Globus pallidus (tissue), 1 donor: ENCODE measurements at places on chromosomes 7 and 10.

DNA sequence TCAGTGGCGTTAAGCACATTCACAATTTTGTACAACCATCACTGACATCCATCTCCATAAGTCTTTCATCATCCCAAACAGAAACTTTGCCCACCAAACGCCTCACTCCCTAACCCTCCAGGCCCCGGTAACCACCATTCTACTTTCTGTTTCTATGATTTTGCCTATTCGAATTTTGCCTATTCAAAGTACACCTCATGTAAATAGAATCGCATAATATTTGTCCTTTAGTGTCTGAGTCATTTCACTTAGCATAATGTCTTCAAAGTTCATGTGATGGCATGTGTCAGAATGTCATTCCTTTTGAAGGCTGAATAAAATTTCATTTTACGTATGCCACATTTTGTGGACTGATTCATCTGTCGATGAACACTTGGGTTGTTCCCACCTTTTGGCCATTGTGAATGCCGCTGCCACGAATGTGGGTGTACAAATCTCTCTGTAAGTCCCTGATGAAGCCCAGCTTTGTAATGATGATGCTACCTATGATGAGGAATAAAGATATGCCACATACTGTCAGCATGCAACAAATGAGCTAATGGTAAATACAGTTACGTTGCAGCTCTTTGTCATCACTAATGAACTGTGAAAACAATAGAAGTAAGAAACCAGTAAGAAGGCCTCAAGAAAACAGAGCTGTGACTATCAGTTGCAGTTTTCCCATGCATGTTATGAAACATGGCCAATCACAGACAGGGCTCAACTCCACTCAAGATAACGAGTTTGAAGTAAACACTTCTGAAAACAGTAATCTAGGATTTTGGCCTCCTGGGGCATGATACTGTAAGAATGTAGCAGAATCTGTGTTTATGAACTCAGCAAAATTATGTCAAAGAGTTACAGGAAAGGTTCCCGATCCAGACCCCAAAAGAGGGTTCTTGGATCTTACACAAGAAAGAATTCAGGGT, 120.0 kb downstream of the ADAM12 start:
- DNase-seq, result no peak

DNA sequence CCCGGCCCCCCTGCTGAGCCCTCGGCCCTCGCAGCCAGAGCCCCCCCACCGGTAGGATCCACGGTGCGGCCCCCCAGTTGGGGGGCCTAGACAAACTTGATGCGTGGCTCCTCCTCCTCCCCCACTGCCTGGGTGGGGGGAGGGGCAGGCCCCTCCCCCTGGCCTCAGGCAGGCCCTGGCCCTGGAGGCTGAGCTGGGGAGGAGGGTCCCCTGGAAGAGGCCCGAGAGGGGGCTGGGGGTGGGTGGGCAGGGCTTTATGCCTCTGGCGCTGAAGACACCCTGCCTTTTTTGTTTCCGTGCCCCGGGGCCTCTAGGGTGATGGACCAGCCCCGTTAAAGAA, 3.7 kb downstream of the VPS37D start:
- DNase-seq, result no peak

GRCh38 chr10:75236178-75236825, 545 bp upstream of the COMTD1 start:
- DNase-seq, result no peak

GRCh38 chr7:74494076-74494548, 40.4 kb downstream of the GTF2IRD1 start:
- DNase-seq, result no peak

DNA sequence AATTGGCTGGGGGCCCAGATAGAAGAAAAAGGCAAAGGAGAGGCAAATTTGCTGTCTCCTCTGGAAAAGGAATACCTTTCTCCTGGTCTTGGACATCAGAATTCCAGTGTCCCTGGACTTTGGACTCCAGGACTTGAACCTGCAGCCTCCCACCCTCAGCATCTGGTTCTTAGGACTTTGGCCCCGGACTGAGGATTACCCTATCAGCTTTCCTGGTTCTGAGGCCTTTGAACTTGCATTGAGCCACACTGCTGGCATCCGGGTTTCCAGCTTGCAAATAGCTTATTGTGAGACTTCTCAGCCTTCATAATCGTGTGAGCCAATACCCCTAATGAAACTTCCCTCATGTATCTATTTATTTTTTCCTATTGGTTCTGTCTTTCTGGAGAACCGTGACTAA, 68.3 kb downstream of the DNAH11 start:
- no peak for DNase-seq

DNA sequence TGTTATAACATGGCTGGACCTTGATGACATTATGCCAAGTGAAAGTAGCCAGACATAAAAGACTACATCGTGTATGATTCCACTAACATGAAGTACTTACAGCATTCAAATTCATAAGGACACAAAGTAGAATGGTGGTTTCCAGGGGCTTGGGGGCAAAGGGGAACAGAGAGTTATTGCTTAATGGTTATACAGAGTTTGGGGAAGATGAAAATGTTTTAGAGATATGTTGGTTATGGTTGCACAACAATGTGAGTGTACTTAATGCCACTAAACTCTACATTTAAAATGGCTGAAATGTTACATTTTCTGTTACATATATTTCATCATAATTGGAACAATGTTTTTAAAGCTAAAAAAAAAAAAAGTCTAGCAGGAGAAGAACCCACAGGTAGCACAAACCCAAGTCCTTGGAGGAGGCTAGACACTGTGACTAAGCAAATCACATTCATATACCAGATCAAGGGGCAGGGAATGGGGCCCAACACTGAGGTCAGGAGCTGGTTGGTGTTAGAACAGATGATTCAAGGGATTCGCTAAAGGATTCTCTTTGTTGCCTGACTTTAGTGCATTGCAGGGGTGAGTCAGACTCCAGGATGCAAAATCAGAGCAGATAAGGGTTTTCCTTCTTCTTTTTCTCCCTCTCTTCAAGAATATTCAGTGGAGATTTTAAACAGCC, 25.1 kb upstream of the AOAH start:
- no peak for DNase-seq

DNA sequence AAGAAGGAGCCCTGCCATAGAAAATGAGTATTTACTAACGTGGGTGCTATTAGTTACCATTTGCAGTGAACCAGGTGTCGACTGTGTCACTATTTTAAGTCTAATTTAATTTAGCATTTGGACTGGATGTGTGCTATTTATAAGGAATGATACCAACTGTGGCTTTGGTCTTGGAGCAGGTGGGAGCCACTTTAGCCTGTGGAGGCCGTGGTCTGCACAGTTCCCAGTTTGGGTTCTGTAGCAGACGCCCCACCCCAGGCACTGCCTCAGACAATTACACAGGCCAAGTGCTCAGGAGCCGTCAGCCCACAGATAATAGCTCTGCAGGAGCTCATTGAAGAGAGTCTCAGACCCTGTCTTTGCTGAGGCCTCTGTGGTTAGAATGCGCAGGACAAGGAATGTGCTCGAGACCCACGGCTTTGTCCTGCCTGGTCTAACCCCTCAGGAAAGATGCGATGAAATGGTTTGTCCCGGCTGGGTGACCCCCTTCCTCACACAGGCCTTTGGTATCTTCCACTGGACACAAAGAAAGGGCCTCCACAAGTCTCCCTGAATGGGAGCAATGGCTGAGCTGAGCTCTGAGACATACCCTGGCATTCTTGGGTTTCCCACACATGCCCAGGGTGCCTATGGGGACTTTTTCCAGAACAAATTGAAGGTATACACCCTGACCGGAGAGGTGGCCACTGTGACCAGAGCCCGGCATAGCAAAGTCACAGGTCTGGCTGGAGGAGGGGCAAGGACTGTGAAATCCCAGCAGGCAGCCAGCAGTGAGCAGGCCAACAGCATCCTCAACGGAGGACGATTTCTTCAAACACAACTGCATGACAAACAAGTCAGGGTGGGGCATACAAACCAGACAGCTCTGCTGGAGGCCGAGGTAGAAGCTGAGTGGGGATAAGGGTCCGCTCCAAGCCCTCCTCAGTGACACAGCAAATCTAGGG, 251.2 kb downstream of the ARHGAP12 start:
- DNase-seq, result no peak

DNA sequence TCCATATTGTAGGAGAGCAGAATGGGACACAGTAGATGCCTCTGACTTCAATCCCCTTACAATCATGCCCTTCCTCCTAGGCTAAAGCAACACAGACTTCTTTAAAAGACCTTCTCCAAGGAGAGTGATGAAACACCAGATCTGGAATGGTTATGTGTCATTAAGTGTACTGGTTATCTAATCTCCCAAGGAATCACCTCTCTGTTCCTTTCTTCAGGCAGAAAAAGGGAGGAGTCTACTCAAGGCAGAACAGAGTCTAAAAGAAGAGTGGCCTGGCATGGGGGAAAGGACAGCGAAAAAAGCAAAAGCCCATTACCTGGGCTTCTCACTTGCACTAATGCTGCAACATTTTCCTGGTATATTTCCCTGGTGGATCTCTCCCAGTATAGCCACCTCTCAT, 2.9 kb downstream of the ELMO1 start:
- DNase-seq, result no peak

- DNase-seq, result no peak
These were observed 428.6 kb downstream of the LRMDA start for GRCh38 chr10:75860009-75860408.

GRCh38 chr10:88386821-88387773, 196.0 kb downstream of the RNLS start:
- peak; percentile 64 for DNase-seq

- DNase-seq, result no peak
These were observed 74.8 kb downstream of the SVIL start for GRCh38 chr10:29559996-29560395.

DNA sequence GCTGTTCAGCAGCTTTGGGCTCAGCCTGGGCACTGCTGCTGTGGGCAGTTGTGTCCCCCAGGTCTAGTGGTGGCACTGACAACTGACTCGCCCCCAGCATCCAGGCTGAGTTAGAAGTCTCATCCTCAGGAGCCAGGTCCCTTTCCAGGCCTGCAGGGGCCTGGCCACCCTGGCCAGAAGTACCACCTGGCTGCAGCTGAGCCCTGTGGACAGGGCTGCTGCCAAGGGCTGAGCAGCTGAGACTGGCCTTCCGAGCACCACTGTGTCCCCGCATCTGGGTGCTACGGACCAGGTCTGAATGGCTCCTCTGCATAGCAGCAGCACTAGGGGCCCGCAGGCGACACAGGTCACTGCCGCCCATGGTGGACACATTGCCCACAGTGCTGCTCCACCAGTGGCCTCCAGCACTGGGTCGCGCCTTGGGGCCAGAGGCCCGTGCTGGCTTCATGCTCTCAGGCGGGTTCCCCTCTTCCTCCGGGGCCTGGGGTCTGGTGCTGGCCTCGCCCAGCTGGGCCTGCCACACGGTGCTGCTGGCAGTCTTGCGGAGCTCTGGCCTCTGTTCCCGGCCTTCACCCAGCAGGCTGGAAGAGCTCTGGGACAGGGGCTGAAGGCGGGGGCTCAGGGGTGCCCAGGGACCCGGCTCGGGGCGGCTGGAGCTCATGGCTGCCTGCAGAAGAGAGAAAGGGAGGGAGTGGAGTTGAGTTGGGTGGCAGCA, 6.2 kb downstream of the GPRIN2 start:
- DNase-seq, result no peak

DNA sequence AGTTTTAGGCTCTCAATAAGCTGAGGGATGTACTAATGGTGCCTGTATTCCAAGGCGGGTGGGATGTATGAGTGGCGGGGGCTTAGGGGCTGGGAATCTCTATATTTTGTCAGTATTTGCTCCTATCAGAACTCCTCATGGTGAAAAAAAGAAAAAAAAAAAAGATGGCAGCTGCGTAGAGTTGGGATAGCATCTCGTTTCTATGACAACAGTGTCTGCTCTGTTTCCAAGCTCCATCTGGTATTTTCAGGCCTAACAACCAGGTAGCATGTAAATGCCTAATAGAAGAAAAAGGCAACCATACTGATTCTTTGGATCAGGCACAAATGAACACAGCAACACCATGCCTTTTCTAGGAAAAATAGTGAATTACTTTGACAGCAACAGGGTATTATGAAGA, 11.7 kb upstream of the CCDC172 start:
- DNase-seq, result no peak

DNA sequence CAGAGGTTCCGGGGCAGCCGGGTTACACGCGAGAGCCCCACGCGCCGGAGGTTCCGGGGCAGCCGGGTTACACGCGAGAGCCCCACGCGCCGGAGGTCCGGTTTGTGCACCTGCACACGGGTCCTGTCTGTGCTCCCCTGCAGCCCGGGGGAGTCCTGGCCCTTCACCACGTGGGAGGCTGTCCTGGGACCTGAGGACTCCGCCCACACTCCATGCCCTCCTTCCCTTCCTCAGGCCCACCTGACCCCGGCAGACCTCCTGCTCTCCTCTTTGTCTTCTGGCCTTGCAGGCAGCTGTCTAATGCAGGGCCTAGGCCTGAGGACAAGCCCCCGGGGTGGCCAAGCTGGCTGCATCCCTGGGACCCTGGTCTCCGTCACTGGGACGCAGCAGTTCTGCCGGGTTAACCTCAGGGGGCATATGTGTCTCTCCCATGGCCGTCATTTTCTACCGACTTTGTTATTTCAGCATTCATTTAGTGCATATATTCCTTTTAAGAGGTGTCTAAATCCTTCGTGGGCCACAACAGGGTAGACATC, 374.6 kb downstream of the DNAJB6 start:
- no peak for DNase-seq

GRCh38 chr10:97673736-97674525, 13.1 kb downstream of the AVPI1 start:
- no peak for DNase-seq

- no peak for DNase-seq
These were observed 126.8 kb downstream of the ADRA2A start for GRCh38 chr10:111203615-111204014.

- no peak for DNase-seq
These were observed 81.2 kb downstream of the EGFR start for GRCh38 chr7:55099821-55100543.

GRCh38 chr10:22803261-22803885, 89.0 kb upstream of the PIP4K2A start:
- DNase-seq, result no peak

GRCh38 chr10:132785723-132786475, at the start of gene NKX6-2:
Gene NKX6-2 (minus strand): TSS chr10:132786147. CDS start chr10:132785948, 199 bp downstream.
- DNase-seq, result peak; percentile 74

GRCh38 chr7:36670585-36671431, 53.5 kb downstream of the AOAH start:
- DNase-seq, result peak; percentile 65

- DNase-seq, result no peak
These were observed 177.0 kb downstream of the AUTS2 start for GRCh38 chr7:69775231-69775771.

DNA sequence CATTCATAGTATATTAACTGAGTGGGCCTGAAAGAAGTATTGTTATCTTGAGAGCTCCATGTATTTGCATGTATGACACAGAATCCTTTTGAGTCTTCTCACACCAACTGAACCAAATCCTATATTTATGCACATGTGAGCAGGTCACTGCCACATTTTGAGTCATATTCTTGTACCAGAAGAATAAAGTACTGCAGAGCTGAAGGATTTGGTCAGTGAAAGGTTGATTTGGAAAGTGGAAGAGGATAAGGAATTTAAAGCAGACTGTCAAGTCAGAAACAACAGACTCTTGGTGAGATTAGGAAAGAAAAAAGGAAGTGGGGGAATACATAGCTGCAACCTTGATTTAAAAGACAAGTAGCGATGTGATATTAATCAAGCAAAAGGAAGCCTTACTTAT, 121.8 kb downstream of the ARID5B start:
- DNase-seq, result no peak
